Fibroblast of lung (primary cell): ENCODE measurements at places on chromosomes 2 and 18. TPM values are rescaled to one million over a fixed set of nuclear protein-coding genes. Genes with fewer than 3 reads are reported as not detected.
A peak's percentile ranks its signal among the peaks of the same experiment; 100 is the strongest.

GRCh38 chr2:212708355-212708754 is 169.8 kb upstream of the ERBB4 start:
- peak; percentile 37 for DNase-seq

DNA sequence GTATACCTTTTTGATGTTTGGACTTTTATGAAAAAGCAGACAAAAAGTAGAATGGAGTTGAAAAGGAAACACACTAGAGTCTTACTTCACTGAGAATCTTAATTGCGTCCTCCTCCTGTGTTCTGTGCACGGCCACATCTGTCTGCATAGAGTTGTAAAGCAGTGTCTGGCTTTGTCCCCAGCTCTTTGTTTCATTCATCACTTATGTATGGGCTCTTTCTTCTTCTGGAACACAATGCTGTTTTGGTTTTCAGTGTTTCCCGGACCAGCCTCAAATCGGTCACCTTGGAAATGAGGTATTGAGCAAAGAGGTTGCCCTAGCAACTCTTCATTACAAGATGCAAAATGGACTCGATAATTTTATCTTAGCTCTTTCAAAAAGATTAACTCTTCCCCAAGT is 104.3 kb upstream of the CNGA3 start:
- DNase-seq = no peak

DNA sequence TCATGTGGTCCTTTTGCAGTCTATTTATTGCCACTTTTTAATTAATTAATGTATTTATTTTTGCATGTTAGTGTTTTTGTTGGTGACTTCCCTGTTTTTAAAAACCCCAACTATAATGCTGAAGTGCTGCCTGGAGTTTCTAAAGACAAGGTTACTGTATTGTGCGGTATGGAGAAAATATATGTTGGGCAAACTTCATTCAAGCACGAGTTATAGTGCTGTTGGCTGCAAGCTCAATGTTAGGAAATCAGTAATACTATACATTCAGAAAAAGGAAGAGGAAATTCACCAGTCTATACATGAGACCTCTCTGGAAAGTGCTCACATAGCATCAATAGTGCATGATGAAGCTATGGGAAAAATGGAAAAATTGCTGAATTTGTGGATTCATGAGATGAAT is 15.4 kb upstream of the RBMS1 start:
- DNase-seq = no peak

DNA sequence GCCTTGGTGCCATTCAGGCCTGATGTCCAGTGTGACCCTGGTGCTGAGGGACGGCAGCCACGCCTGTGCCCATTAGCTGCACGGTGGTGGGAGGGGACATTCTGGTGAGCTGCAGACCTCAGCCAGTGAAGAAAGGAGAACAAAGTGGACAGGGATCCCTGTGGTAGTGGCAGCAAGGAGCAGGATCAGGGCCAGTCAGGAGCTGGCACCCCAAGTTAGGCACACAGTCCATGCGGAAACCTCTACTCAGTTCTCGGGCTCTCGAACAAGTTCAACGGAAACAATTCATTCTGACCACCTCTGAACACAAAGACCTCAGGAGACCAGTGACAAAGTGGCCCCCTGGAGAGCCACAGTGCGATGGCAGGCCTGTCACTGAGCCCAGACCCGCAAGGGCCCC is 30.1 kb downstream of the COA5 start:
- no peak for DNase-seq

GRCh38 chr2:235050980-235051351 is 99.1 kb downstream of the SH3BP4 start:
- DNase-seq = peak; percentile 93

The QPCT gene
- total RNA-seq = 3.9 and 8.4 TPM in 2 replicates

DNA sequence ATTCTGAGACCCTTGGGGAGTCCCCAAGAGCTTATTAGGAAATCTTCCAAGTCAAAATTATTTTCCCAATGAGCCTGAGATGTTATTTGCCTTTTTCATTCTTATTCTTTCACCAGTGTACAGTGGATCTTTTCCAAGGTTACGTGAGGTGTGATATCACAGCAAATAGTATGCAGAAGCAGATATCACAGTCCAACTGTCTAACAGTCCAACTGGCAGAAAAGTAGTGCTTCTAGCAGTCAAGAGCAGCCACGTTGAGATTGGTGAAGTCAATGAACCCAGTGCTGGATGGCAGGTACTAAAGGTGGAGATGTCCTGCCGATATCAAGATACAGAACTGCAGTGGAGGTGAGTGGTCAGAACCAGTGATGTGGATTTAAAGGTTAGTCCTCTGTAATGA is 78.9 kb upstream of the ZNF397 start:
- no peak for DNase-seq

The TSPYL6 gene
- not detected in 2 replicates for total RNA-seq

- DNase-seq = peak; percentile 75
Observed at GRCh38 chr2:19714926-19715325, 186.9 kb downstream of the TTC32 start.

GRCh38 chr18:59941331-59941730 is 41.5 kb downstream of the PMAIP1 start:
- DNase-seq = no peak

The CREG2 gene
- under 0.01 and 0.50 TPM in 2 replicates for total RNA-seq

GRCh38 chr18:23542461-23542860 is 39.1 kb downstream of the RMC1 start:
- peak; percentile 74 for DNase-seq

- DNase-seq = peak; percentile 50
Observed at GRCh38 chr2:160358046-160358445, 135.6 kb downstream of the RBMS1 start.

DNA sequence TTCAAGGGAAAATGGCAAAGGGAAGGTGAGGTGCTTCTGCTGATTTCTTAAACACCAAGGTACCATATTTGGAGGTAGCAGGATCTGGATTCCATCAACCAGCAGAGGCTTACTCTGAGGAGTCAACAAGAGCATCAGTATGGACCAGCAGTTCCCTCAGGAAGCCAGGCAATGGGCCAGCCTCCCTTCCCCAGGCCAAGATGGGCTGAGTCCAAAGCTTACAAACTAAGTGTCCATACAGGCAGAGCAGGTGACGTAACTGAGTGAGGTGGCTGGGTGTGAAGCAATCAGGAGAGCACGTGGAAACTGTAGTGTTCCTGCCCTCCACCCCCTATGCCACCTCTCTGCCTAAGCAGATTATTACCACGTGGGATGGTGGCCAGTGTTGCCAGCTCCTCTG is 134.2 kb upstream of the HNRNPA3 start:
- DNase-seq = no peak

DNA sequence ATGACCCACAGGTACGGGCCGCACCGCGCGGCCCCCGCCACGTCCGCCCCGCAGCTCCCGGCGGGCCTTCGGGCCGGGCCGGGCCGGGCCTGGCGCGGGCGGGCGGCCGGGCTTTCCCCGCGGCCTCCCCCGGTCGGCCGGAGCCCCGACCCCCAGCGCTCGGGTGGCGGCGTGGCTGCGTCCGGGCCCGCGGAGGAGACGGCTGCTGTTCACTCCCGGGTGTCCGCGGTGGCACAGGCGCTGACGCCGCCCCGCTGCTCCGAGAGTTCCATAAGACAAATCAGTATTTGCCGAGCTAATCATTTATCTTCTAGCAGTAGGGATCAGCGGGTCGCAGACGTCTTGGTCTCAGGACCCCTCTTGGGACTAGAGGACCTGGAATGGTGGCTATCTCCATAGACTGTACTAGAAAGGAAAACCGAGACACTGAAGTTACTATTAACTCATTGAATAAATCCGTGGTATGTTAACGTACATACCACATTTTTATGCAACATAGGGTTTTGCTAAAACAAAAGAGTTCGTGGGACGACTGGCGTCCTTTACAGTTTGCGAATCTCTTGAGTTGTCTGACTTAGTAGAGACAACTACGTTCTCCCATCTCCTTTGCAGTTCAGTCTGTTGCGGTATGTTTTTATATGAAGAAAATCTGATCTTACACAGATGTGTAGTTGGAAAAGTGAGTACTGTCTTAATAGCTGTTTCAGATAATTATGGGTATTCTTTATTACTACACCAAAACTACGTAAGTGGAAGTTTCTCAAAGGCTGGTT is 500 bp downstream of the LIMS1 start:
- DNase-seq = peak; percentile 42

DNA sequence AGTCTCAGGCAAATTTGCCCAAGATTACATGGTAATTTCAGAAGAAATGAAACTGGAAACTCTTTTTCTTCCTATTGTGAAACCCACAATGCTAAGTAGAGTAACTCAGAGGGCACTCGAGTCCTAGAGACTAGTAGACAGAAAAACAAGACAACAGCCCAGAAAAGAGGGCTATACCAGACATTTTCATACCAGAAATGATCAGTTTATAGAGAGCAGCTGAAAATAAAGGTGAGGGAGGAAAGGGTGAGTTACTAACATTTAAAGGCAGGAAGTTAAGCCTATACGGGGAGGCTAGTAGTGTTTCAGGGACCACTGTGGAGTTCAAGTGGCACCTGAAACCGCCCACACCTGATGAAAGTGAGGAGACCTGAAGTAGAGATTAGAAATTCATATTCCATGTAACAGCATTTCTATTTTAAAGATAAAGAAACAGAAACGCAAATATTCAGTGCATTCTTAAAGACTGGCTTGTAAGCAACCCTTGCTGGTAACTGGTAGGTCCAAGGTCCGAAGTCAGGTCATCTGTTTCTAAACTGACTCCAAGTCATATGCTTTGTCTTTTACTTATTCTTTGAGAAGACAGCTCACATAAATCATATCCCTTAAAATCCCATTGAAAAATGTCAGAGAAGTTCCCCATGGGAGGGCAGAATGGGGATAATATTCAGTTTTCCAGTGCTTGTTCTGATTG is 145.1 kb upstream of the ITGB6 start:
- DNase-seq = no peak

The CPSF3 gene
- total RNA-seq = 46.2 and 53.0 TPM in 2 replicates

GRCh38 chr2:88560619-88561307 is 66.5 kb downstream of the EIF2AK3 start:
- DNase-seq = no peak

GRCh38 chr2:113156278-113157117 is 17.3 kb upstream of the PSD4 start:
- peak; percentile 15 for DNase-seq

- peak; percentile 43 for DNase-seq
Observed at GRCh38 chr18:2905854-2906703, 59.3 kb downstream of the EMILIN2 start.

The C2orf72 gene
- 0.33 TPM in 1 of 2 replicates, not detected in the other for total RNA-seq

GRCh38 chr2:102100371-102101096 is 42.0 kb upstream of the IL1R1 start:
- DNase-seq = peak; percentile 92

- DNase-seq = no peak
Observed at GRCh38 chr2:102397209-102397608, 25.8 kb upstream of the IL18RAP start.

DNA sequence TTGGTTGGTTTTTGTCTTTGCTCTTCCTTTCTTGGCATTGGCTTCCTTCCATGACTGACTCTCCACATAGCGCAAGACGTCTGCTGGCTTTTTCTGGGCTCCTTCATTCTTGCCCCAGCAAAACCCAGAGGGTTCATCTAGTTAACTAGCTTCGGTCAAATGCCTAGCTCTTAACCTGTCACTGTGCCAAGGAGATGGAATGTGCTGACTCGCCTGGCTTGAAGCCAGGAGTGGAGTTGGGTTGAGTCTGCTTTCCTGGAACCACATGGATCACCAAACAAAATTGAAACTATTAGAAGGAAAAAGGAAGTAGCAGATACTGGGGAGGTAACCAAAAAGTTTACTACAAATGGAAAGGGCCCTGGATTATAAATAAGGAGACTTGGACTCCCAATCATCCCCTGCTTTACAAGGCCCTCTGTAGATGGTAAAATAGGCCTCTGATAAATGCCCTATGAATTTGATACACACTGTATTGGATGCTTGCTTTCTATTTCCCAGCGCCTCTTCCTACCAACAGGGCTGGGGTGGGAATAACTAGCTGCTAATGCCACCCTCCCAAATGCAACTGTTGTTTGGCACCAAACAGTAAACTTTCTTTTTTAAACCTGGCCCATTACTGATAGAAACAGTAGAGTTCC is 11.3 kb downstream of the MALT1 start:
- DNase-seq = peak; percentile 76

The BCL11A gene
- under 0.01 and 0.17 TPM in 2 replicates for total RNA-seq

The RGPD3 gene
- total RNA-seq = 0.17 and 0.26 TPM in 2 replicates

- no peak for DNase-seq
Observed at GRCh38 chr18:46555724-46556123, 101.3 kb downstream of the LOXHD1 start.

- DNase-seq = no peak
Observed at GRCh38 chr2:223952280-223952968, 4.8 kb upstream of the MRPL44 start.

GRCh38 chr18:5868218-5868854 is 27.0 kb downstream of the TMEM200C start:
- peak; percentile 76 for DNase-seq

The C2orf68 gene
- 16.9 and 26.1 TPM in 2 replicates for total RNA-seq

DNA sequence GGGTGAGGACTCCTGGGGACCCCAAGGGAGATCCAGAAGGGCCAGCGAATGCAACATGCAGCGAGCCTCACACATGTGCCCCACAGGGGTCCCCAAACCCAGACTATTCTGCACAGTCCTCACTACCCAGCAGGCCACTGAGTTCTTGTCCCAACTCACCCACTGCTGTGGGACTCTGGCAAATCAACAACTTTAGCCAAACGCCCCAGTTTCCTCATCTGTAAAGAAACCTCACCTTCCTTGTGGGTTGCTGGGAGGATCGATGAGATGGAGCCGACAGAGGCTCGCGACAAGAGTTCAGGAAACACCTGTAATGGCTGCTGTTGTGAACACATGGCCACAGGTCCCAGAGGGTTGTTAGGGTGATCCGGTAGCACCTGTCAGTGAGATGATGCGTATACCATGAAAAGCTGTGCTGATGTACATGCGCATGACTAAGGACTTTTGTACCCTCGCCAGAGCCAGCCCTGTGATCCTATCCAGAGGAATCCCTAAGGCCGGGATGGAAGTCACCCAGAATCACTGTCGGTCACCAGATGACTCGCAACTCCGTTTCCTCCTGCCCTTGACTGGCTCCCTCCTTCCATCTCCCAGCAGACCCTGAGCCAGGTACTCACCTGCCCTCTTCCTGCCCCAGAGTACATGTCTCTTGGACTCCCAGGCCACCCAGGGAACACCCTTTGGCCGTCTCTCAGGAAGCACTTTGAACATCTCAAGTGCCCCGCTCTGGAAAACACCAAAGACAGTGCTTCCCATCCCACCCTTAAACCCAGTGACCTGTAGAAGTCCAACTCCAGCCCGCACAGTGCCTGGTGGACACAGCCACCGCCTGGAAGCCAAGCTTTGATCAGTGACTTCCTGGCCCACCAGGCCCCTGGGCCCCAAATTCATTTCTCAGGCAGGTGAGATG is 103.3 kb upstream of the ID2 start:
- peak; percentile 16 for DNase-seq

- DNase-seq = peak; percentile 0
Observed at GRCh38 chr2:77807531-77808215, 285.5 kb upstream of the LRRTM4 start.

DNA sequence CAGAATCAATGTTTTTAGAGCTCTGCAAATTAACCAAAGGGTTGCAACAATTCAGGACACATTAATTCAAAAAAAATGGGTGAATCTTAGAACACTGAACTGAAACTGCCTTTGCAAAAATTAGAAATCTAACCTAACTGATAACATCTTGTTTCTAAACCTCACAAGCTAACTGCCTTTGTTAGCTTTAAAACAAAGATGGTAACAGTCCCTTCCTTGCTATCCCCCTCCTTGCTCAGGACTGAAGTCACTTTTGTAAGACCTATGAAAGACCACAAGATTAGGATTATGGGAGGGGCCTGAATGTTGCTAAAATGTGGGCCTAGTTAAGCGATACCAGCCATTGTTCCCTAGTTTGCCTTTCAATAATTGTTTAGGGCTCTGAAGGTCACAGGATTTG is 44.9 kb upstream of the LONRF2 start:
- DNase-seq = no peak
